ENCODE measurements at places on chromosomes 6 and 20. TPM values are rescaled to one million over a fixed set of nuclear protein-coding genes. Genes with fewer than 3 reads are reported as not detected.

Gene PLEKHG1
- total RNA-seq: 0.84 TPM

Gene SCRT2
- total RNA-seq: not detected

Gene COL20A1
- total RNA-seq: not detected

Gene EDN1
- total RNA-seq: 3.4 TPM

Gene BPIFA1
- total RNA-seq: not detected

Gene TREML2
- total RNA-seq: 0.08 TPM

Gene HTR1E
- total RNA-seq: not detected

Gene TDP2
- 15.4 TPM for total RNA-seq
